Iris pigment epithelial cell (primary cell): ENCODE measurements at places on chromosomes 16 and 17.

DNA sequence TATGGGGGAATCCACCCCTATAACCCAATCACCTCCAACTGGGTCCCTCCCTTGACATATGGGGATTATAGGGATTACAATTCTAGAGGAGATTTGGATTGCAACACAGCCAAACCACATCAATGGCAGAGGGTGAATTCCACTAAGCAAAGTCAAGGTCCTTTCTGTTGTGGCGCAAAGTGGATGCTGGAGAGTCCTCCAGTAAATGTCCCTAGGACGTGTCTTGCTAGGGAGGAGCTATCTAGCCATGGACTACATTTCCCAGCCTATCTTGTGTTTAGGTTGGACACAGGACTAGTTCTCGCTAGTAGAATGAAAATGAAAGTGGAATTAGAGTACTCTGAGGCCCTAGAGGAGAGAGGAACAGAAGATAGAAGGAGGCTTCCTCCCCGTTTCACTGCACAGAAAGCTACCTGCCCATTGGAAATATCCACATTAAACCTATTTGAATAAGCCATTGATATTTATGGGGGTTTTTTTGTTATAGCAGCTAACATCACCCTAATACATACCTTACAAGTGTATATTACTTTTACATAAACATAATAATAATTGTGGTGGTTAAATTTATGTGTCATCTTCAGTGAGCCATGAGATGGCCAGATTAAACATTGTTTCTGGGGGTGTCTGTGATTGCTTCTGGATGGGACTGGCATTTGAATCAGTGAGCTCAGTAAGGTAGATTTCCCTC lies 56.7 kb upstream of the ERCC4 start:
- DNase-seq = no peak

DNA sequence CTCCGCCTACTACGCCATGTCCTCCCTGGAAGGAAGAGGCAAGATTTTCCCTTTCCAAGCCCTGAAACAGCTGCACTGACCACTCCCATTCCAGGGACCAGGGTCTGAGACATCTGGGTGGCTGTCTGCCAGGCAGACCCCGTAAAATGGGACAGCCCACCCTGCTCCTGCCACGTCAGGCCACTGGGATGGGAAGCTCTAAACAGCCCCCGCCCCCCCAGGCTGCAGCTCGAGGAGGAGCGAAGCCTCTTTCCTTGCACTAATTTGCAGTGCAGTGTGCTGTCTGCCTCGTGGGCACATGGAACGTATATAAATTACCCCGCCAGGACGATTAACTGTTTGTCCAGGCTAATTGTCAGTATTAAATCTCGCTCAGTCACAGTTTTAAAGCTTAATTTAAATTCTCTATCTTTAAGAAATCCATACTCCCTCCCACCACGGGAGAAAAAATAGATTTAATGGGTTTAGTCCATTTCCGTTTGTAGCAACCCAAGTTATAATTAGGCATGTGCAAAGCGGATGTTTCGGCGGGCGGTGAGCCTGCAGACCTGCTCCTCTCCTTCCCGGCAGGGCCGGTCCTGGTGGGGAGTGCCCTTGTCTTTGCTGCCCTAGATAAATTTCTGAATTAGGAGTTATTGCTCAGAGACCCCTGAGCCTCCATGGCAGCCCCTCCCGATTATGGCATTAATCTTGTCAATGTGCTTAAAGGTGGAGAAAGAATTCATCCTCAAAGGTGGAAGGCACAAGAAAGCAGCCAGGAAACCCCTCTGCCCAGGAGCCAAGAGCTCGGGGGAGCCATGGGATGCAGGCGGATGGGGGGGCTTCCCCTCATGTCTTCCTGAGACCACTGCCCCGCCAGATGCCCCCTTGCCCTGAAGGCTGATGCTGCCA lies 268.0 kb upstream of the TNRC6C start:
- DNase-seq = no peak

DNA sequence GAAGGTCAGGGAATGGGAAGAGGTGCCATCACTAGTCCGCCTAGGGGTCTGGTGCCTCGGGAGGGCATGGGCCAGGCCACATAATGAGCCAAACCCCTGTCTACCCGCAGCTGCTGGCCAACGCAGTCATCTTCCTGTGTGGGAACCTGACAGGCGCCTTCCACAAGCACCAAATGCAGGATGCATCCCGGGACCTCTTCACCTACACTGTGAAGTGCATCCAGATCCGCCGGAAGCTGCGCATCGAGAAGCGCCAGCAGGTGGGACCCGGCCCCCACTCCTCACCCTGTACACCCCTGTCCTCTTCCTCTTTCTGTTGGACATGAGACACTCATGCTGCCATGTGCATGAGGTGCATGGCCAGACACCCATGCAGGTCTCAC lies 26.2 kb downstream of the ADCY7 start:
- DNase-seq = no peak

DNA sequence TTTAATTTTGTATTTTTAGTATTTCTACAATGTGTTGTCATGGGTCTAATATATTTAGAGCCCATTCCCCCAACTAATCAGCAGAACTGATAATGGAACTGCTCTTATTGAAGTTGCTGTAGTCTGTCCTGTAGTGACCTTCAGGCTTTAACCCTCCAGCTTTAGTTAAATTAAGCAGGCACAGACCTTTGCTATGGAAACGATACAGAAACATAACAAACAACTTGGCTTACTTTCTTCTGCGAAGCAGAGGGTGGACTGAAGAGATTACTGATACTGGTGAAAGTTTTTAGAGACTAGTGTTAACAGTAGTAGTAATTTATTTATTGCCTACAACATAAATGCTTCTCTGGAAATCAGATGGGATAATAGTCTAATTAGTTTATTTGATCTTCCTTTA lies 61.4 kb downstream of the NFATC3 start:
- DNase-seq = peak; percentile 69
